ENCODE measurements at places on chromosomes 4 and X.

- DNase-seq: no peak
Measured at GRCh38 chrX:121150217-121150616, 102.8 kb downstream of the GLUD2 start.

DNA sequence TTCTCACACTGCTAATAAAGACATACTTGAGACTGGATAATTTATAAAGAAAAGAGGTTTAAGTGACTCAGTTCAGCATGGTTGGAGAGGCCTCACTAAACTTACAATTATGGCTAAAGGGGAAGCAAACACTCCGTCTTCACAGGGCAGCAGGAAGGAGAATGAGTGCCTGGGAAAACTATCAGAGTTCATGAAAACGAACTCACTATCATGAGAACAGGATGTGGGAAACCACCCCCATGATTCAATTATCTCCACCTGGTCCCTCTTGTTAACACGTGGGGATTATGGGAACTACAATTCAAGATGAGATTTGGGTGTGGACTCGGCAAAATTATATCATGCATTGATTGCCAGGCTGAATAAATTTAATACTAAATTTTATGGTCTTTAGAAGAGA lies 592.7 kb downstream of the GRXCR1 start:
- no peak for DNase-seq

- no peak for DNase-seq
Measured at GRCh38 chr4:42672359-42673081, 15.6 kb upstream of the ATP8A1 start.

DNA sequence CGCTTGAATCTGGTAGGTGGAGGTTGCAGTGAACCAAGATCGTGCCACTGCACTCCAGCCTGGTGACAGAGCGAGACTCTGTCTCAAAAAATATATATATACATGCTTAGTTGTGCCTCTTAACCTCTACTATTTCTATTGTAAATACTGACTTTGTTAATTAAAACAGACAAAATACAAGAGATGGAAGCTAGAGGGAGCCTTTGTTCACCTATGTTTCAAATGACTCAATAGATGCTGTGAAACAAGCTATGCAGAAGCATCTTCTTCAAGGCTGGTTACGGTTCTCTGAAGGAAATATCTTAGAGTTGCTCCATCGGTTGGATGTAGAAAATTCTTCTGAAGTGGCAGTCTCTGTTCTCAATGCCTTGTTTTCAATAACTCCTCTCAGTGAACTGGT lies 6.2 kb downstream of the NCAPG start:
- DNase-seq: peak; percentile 73

DNA sequence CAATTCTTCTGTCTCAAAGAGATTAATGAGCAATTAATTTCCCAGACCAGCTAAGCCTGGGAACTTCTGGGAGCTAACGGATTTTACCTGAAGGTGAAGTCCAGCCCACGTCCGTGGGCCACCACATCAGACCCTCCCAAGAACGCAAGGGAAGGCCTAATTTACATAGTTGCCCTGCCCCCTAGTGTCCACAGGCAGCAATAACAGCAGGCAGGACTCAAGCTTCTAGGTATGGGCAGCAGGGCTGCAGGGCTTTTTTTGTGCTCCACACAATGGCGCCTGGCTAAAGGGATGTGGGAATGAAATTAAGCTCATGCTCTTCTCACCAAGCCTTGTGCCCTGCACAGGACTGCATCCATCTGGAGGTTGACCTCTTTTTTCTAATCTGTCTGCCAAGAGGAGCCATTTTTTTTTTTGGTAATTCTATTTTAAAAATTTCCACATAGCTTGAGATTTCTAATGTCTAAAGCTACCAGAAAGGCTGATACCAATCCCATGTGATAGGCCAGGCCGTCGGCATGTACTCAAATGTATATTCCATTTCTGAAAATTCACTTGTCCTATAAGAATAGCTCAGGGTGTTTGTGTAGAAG lies 111.9 kb upstream of the TMEM164 start:
- peak; percentile 62 for DNase-seq

GRCh38 chr4:143351774-143352451 lies 15.2 kb downstream of the GAB1 start:
- no peak for DNase-seq

GRCh38 chr4:76341063-76341462 lies 34.5 kb downstream of the STBD1 start:
- peak; percentile 29 for DNase-seq

DNA sequence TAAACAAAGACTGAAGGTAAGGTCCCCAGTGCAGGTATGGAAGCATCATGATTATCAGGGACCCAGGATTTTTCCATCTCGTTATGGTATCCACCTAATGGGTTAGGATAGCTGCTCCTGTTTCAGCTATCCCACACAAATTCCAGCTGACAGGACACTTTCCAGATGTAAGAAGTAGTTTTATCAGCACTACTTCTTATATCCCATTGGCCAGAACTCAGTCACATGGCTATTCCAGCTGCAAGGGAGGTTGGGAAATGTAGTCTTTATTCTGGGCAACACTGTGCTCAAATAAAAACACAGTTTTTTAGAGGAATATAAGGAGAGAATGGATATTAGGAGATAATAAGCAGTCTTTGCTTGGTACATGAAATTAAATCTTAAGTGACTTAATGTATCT lies 96.7 kb downstream of the SRPX start:
- no peak for DNase-seq

DNA sequence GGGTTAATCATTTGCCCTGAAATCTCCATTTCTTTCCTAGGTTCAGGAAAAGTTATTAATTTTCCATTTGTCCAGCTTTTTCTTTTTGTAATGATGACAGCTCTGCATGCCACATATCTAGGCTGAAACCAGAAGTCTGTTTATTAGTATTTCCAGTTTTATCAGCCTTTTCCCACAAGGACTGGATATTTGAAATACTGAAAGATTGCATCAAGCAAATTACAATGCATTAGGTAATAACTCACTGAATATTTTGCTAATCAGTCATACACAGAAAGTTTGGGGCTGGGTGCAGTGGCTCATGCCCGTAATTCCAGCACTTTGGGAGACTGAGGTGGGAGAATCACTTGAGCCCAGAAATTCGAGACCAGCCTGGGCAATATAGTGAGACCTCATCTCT lies 21.5 kb downstream of the SLC9A7 start:
- no peak for DNase-seq

DNA sequence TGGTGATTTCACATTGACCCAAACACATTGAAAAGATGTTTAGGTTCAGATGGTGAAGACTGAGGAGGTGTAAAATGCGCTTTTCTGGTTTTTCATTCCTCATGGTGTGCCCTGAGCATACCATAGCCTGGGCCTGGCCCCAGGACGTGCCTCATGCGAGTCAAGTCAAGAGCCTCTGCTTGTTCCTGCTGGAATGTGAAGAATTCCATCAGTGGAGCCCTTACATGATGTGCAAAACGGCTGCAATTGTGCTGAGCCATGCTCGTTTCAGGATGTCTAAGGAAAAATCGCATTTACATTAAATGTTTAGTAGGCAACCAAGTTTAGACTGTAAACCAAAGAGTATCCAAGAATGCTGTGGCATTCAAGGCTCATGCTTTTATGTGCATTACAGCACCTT lies 34.9 kb downstream of the GYG2 start:
- DNase-seq: no peak

DNA sequence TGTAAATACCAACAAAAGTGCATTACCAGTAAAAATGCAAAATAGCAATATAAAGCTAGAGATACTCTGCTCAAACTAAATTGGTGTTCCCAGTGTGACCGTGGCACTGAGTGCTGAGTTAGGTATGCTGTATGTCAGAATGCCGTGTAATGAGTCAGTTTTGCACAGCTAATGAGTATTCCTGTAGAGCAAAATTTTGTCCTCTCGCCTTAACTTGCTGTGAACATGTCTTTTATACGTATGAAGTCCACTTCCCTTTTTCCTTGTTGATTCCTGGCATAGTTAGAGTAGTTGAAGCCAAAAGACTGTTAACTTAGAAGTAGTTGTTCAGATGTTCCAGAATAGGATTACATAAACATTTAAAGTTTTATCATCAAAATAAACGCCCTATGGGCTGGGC lies 11.5 kb downstream of the DCLK2 start:
- no peak for DNase-seq

- no peak for DNase-seq
Measured at GRCh38 chr4:150978738-150979575, 36.1 kb downstream of the LRBA start.

- DNase-seq: no peak
Measured at GRCh38 chrX:103913356-103914020, 48.9 kb upstream of the TMSB15B start.

- DNase-seq: no peak
Measured at GRCh38 chrX:154539077-154539476, 7.6 kb downstream of the G6PD start.

- DNase-seq: no peak
Measured at GRCh38 chr4:24237709-24238108, 346.6 kb downstream of the DHX15 start.

DNA sequence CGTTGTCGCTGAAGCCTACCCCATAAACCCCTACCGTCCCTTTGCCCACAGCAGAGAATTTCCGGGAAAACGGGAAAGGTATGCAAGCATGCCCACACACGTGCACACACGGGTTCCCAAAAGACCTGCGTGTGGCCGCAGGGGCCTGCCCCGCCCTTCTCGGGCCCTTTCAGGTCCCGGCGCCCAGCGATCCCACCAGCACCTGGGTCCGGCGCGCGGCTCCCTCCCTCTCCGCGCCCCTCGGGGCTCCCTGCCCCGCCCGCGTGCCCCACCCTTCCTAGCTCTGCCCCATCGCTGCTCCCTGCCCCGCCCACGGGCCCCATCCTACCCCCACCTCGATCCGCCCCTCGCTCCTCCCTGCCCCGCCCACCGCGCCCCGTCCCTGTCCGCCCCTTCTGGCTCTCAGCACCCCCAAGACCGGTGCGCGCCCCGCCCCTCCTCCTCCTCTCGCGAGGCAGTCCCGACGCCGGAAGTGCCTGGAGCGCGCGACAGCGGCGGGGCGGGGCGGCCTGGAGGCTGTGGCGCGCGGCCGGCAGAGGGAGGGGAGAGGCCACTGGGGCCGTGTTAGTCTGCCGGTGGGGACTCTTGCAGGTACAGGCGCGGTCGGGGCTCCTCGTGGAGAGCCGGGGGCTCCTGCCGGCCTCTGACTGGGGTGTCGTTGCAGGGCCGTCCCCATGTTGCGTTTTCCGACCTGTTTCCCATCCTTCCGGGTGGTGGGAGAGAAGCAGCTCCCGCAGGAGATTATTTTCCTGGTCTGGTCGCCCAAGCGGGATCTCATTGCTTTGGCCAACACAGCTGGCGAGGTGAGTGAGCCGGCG lies at the start of gene ANAPC4:
TSS of gene ANAPC4 (plus strand) at position 510 of the 818 bp plus-strand sequence. CDS start at position 675, 165 bp downstream.
- peak; percentile 92 for DNase-seq

- no peak for DNase-seq
Measured at GRCh38 chrX:17072301-17072700, 125.8 kb downstream of the REPS2 start.

DNA sequence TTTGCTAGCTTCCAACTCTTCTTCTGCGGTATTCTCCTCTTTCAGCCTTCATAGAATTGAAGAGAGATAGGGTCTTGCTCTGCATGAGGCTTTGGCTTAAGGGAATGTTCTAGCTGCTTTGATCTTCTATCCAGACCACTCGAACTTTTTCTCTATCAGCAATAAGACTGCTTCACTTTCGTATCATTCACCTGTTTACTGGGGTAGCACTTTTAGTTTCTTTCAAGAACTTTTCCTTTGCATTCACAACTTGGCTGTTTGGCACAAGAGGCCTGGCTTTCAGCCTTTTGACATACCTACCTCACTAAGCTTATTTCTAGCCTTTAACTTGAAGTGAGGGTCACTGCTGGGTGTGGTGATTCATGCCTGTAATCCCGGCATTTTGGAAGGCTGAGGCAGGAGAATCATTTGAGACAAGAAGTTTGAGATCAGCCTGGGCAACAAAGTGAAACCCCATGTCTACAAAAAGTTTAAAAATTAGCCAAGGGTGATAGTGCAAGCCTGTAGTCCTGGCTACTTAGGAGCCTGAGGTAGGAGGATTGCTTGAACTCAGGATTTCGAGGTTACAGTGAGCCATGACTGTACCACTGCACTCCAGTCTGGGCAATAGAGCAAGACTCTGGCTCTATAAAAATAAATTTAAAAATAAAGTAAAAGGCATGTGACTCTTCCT lies 47.1 kb upstream of the HPGDS start:
- no peak for DNase-seq

DNA sequence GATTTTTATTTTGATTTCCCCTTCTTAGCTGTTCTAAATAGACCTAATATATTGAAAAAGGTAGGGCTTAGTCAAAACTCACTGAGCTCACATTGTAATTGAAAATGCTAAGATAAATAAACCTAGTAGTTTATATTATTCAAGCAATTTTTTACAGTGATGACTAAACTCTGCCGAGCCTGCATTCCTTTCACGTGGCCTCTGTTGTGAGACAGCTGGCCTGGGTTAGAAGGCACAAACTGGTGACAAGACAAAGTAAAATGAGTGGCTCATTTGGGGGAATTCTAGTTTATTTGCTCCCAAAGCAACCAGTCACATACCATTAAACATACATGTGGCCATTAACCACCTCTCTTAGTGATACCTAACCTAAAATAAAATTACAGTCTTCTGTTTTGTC lies 169.4 kb upstream of the TEX13C start:
- no peak for DNase-seq

DNA sequence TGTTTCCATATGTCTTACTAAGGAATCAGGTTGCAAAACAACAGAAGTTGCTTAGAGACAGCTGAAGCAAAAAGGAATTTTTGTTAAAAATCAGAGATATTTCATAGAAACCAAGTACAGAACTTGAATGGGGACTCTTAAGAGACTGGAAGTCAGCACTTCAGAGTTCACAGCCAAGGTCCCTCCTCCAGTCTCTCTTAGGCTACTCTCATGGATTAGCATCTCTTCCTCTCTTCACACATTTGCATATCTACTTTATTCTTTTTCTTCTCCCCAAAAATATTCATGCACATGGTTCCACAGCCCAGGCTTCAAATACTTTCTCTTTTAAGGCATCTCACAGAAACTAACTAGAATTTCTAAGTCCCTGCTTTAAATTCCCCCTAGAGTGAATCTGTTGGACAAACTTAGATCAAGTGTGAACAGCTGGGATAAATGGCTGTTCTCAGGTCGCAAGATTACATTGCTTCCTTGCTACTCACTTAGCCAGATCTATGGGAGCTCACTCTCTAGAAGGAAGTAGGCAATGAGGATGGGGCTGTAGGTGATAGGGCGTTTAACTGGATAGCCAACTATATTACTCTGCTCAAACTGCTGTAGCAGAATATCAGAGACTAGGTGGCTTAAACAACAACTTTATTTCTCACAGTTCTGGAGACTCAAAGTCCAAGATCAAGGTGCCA lies 73.7 kb upstream of the GALNT7 start:
- no peak for DNase-seq

- no peak for DNase-seq
Measured at GRCh38 chr4:177125656-177126055, 184.0 kb upstream of the NEIL3 start.

DNA sequence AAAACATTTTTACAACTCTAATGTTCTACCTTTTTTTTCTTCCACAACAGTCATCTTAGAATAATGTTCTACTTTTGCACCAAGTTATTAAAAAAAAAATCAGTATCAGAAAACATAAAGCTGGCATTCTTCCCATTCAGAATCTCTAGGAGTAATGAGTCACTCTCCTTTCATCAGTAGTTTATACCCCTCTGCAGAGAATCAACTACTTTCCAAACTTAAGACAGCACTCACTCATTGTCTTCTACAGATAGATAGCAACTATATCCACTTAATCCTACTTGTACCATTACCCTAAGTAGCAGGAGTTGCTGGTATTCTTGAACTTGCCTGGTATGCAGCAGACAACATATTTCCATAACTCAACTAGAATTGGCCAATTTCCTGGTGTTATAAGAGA lies 3.2 kb downstream of the TIGD4 start:
- DNase-seq: no peak
